ENCODE measurements at places on chromosomes 5 and 9.

DNA sequence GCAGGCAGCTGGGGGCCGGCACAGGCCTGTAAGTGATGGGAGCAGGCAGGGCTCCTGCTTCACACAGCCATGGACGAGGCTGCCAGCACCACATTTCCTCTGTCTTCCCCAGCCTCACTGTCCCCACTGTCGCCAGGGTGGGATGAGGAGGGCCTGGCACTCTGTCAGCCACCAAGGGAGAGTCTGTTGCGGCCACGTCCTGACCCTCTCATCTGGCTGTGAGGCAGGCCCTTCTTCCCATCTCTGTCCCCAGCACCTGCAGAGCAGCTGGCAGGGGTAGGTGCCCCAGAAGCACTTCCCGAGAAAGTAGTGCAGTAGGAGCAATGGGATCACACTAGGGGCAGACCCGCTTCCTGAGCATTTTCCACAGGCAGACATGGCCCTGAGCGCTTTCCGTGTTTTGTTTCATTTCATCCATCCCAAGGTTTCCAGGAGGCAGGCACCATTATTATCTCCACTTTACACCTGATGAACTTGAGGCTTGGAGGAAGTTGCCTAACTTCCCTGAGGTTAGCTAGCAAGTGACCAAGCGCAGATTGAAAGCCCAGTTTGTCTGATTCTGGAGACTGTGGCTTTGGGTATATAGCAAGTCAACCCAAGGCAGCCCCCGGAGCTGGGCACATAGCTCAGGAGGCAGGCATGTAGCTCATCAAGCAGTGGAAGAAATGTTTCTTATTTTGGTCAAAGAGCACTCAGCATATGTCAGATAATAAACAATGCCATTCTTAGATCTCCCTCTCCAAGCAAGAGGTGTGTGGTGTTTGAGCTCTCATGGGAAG, 202.4 kb downstream of the DAB2IP start:
- no peak for DNase-seq

GRCh38 chr5:80959768-80960442, at the start of gene RASGRF2:
RASGRF2 (plus strand) TSS chr5:80960363; CDS start chr5:80960739, 376 bp downstream.
- DNase-seq, result no peak

- DNase-seq, result no peak
Observed at GRCh38 chr5:169095410-169095960, 205.5 kb downstream of the SLIT3 start.

GRCh38 chr5:74641735-74642542, 1.4 kb upstream of the ENC1 start:
- peak; percentile 62 for DNase-seq

DNA sequence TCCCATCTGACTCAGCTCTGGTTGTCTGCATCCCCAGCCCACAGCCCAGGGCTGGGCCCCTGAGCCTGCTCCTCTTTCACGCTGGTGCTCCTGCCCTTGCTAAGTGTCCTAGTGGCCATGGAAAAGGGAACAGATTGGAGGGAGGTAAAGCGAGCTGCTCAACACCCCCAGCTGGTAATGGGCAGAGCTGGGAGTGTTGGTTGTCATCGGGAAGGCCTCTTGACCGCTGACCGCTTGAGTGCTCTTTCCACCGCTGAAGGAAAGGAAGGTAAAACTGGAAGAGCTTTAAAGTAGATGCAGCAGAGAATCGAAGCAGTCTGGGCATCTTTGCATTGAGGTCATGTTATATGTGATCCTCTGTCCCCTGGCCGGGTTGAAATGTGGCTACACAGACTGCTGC, 60.2 kb downstream of the CRB2 start:
- no peak for DNase-seq

GRCh38 chr5:32163785-32164184, 10.3 kb downstream of the GOLPH3 start:
- no peak for DNase-seq

GRCh38 chr9:105330201-105330600, 85.8 kb downstream of the SLC44A1 start:
- DNase-seq, result no peak

- no peak for DNase-seq
Observed at GRCh38 chr5:73663161-73663859, 37.3 kb downstream of the ARHGEF28 start.

GRCh38 chr5:38115318-38115827, 143.0 kb upstream of the EGFLAM start:
- no peak for DNase-seq

DNA sequence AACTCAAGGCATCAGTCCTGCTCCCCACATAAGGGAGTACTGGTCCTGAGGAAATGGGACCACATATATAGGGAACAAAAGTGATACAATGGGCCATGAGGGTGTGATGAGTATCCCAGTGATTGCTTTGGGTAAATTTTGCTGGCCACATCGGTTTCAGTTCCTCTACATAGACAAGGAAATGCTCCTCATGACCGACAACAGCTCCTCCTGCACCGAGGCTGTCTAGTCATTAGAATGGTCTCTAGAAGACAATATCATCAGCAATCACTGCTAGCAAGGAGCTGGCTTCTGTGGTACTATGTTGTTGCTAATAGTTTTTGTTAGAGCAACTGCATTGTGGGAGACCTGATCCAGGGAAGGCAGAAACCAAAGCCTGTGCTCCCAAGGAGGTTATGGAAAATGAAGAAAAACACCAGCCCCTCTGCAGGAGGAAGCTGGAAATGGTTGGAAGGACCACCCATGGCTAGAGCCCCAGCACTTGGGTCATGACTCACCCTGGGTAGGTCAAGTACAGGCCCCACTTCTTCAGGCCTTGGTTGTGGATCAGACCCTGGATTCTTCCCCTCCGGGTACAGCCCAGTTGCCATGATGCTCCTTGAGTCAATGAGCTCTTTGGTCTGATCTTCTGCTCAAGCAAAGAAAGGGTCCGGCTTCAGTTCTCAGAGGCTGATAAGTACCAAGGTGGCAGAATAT, 3.4 kb upstream of the CTSL start:
- no peak for DNase-seq

- no peak for DNase-seq
Observed at GRCh38 chr5:122413722-122414121, 101.7 kb downstream of the SNCAIP start.

GRCh38 chr9:96258967-96259366, 43.0 kb downstream of the HSD17B3 start:
- DNase-seq, result no peak

- no peak for DNase-seq
Observed at GRCh38 chr5:20323323-20323722, 335.3 kb upstream of the CDH18 start.

- DNase-seq, result no peak
Observed at GRCh38 chr5:78803353-78803752, 154.8 kb upstream of the LHFPL2 start.

DNA sequence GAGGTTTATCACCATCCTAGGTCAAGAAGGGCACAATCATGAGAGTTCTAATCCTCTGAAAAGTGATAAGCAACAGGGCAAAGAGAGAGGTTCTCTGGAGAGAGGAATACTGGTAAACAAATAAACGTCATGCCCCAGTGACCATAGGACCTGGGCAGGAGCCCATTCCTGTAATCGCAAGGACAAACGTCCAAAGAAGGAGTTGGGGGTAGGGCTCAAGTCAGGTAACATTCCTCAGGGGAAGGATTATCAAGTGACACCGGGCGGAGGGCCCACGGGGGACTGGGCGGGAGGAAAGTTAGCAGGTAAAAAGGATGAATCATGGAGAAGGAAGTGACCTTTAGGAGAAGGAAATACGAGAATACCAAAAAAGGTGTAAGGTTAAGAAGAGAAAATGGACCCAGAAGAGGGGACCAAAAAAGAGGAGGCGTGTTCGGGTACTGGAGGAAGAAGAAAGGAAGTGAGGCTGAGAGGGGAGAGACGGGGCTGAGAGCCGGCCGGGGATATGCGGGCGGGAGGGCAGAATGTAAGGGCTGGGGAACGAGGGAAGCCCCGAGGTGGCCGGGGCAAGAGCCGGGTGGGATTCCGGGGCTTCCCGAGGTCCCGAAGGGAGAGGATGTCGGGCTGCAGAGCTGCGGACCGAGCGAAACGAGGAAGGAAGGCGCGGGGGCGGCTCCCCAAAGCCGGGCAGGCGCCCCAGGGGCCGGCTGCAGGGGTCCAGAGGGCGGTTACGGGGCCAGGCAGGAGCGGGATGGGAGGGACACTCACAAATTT, 583 bp downstream of the DIAPH1 start:
- DNase-seq, result no peak
